Liver (tissue), 10 donors: ENCODE measurements at places on chromosomes 2 and 18. TPM values are rescaled to one million over a fixed set of nuclear protein-coding genes. Genes with fewer than 3 reads are reported as not detected.

The IL1RL1 gene
- 0.75 TPM for total RNA-seq

The CARF gene
- total RNA-seq: 3.6 TPM

The ACVR1C gene
- total RNA-seq: 2.5 TPM

The RIT2 gene
- total RNA-seq: not detected

The MERTK gene
- 34.1 TPM for total RNA-seq

The GKN2 gene
- total RNA-seq: 9.1 TPM

The SIGLEC15 gene
- total RNA-seq: 0.42 TPM

The CNPPD1 gene
- total RNA-seq: 39.8 TPM

The LHCGR gene
- total RNA-seq: not detected

The APOB gene
- 2,357 TPM for total RNA-seq

The MAP3K19 gene
- not detected for total RNA-seq

The ZNF396 gene
- 1.1 TPM for total RNA-seq

The CDH2 gene
- 38.1 TPM for total RNA-seq

The ANTXR1 gene
- total RNA-seq: 1.9 TPM

The IAH1 gene
- total RNA-seq: 19.2 TPM

The ABCG5 gene
- 58.3 TPM for total RNA-seq

The RNF125 gene
- total RNA-seq: 3.3 TPM

The PLCD4 gene
- 0.17 TPM for total RNA-seq

The CCDC141 gene
- 0.37 TPM for total RNA-seq

The RGPD8 gene
- 20.6 TPM for total RNA-seq

The EMX1 gene
- 0.08 TPM for total RNA-seq

The LIPG gene
- total RNA-seq: 2.8 TPM

The CYP26B1 gene
- 0.47 TPM for total RNA-seq

The MAL gene
- total RNA-seq: not detected

The RAB6C gene
- not detected for total RNA-seq

The FZD7 gene
- 1.5 TPM for total RNA-seq

The CYP27A1 gene
- 354 TPM for total RNA-seq

The CNGA3 gene
- not detected for total RNA-seq

The EN1 gene
- not detected for total RNA-seq

The MSH6 gene
- total RNA-seq: 40.5 TPM

The CCDC142 gene
- 28.3 TPM for total RNA-seq

The ZSWIM2 gene
- total RNA-seq: not detected

The DLX1 gene
- total RNA-seq: not detected

The KCNG2 gene
- total RNA-seq: 0.23 TPM

The RAPH1 gene
- total RNA-seq: 83.1 TPM
